Activated CD4-positive, alpha-beta T cell treated with anti-CD3 and anti-CD28 coated beads for 36 hours (primary cell): ENCODE measurements at places on chromosomes 5 and 9. TPM values are rescaled to one million over a fixed set of nuclear protein-coding genes. Genes with fewer than 3 reads are reported as not detected.

Gene PNPLA7
- 3.1 TPM for total RNA-seq

Gene C5orf63
- total RNA-seq = 12.0 TPM

Gene DNAH5
- not detected for total RNA-seq

GRCh38 chr5:141345327-141345726, 1.7 kb downstream of the PCDHGA3 start:
- no peak for DNase-seq
- H3K36me3 ChIP-seq = peaks cover 23% of the 10 kb centered on the region

GRCh38 chr5:112161392-112161748, 257.7 kb downstream of the EPB41L4A start:
- DNase-seq = no peak
- peak overlapping the region; percentile 92 for H3K27ac ChIP-seq
- H3K36me3 ChIP-seq = peaks cover 46% of the 10 kb centered on the region
- peak overlapping the region; percentile 91 for H3K4me3 ChIP-seq

DNA sequence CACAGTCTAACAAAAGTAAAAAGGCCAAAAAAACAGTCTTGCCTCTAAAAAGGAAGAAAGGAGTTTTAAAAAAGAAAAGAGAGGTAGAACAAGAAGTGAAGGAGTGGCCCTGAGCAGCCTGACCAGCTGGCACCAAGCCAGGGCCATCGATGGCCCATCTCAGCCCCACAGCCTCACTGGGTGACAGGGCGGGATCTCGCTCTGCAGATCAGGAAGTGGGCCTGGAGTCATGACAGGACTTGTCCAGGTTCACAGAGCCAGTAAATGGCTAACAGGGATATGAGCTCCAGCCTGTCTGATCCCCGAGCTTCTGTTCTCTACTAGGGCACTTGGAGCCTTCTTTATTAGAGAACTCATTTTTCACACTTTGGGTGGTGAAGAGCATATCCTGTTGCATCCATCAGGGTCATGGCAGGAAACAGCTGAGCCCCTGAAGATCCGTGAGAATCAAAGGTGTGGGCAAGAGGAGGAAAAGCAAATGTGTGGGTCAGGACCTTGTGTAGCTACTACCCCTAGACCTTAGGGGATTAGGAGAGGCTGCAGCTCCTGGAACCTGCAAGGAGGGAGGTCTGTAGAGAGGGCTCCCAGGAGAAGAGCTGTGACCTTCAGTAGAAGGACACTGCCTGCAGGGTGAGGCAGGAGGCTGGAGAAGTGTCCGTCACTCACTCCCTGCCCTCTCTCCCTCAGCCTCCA, 299.0 kb upstream of the MSX2 start:
- H3K4me3 ChIP-seq = no peak overlapping the region
- no peaks in the 10 kb centered on the region for H3K4me1 ChIP-seq
- no peak for DNase-seq
- no peaks in the 10 kb centered on the region for H3K36me3 ChIP-seq

GRCh38 chr5:95591490-95591901, 28.4 kb upstream of the GPR150 start:
- H3K36me3 ChIP-seq = peaks cover 7% of the 10 kb centered on the region
- H3K4me3 ChIP-seq = no peak overlapping the region
- H3K27ac ChIP-seq = peak overlapping the region; percentile 62
- no peaks in the 10 kb centered on the region for H3K27me3 ChIP-seq

DNA sequence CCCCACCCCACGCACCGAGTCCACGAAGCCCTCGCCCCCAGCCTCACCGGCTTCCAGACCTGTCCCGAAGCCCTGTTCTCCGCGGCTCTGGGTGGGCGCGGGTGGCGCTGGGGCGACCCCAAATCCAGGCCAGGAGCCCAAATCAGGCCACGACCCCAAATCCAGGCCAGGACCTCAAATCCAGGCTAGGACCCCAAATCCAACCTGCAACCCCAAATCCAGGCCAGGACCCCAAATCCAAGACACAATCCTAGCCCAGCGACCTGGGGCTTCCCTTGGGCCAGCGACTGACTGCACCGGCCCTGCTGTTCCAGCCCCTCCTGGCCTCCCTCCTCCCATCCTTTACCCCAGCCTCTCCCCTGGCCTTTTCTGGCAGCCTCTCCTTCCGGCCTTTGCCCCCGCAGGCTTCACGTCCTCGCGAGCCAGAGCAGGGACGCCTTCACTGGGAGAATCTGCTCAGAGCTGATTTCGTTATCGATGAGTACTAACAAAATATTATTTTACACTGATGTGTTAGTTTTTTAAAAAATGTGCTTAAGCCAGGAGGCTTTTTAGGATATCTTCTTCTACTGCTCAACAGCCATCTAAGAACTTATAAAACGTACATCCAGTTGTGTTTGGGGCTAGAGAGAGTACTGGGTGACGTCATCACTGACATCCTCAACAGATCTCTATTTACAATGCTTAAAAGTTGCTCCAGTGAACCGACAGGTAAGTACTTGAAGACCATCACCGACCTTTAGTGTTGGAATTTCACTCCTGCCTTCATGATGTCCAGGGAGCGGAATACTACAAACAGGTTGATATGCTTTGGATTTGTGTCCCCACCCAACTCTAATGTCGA, 34.7 kb downstream of the TRIP13 start:
- peaks cover 1% of the 10 kb centered on the region for H3K36me3 ChIP-seq
- peaks cover 25% of the 10 kb centered on the region for H3K27me3 ChIP-seq
- H3K4me3 ChIP-seq = no peak overlapping the region
- peaks cover 26% of the 10 kb centered on the region for H3K4me1 ChIP-seq

DNA sequence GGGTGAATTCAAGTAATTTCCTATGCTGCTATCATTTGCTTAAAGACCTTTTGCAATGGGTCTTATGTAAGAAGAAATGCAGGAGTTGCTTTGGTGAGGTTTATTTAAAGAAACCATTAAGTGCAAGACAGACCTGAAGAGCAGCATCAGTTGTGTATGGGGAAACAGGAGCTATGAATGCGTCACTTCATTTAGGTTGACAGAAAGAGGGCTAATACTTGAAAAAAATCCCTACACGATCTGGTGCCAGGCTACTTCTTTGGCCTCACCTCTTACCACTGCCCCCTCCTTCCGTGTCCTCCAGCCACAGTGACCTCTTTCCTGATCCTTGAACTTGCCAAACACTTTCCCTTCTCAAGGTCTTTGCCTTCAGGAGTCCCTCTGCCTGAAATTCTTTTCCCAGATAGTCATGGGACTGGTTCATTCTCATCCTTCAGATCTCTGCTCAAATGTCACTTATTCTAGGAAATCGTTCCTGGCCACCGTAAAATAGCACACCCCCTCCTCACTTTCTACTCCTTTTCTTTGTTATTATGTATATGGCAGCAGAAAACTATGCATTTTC, 1.4 kb upstream of the JAK2 start:
- H3K4me3 ChIP-seq = no peak overlapping the region
- peaks cover 64% of the 10 kb centered on the region for H3K4me1 ChIP-seq
- H3K27me3 ChIP-seq = no peaks in the 10 kb centered on the region

DNA sequence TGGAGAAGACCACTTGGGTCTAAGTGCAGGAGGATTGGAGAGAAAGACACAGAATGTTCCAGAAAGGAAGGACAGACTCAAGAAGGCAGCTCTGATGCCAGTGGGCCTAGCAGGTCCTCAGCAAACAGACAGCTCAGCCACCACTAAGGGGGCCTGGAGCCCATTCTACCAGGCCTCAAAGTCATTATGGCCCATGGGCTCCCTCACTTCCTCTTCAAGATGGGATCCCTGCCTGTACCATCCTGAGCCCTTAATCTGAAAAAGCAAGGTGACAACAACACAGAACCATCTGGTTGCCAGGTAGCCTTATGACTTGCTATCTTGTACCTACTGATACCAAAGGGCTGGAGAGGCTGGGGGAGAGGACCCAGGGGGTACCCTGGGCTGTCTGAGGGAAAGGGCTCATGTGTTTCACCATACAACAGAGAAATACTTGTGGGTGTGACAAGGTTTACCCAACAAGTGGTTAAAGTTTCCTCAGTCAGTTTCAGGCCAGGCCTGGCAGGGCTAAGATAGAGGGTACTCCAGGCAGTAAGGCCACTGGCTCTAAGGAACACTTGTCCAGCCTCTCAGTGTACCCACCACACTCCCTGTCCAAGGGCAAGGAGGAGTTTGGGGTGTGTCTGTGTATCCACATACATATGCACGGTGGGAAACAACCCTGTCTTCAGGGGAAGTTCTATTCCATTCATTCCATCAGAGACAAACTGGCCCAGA, 30.7 kb downstream of the TCF7 start:
- H3K27ac ChIP-seq = peak overlapping the region; percentile 80
- H3K27me3 ChIP-seq = no peaks in the 10 kb centered on the region
- peaks cover 69% of the 10 kb centered on the region for H3K36me3 ChIP-seq
- H3K4me3 ChIP-seq = no peak overlapping the region
- peaks cover 44% of the 10 kb centered on the region for H3K4me1 ChIP-seq

- no peak for DNase-seq
- peaks cover 27% of the 10 kb centered on the region for H3K27me3 ChIP-seq
- H3K4me3 ChIP-seq = no peak overlapping the region
- no peaks in the 10 kb centered on the region for H3K4me1 ChIP-seq
Observed at GRCh38 chr9:115596746-115597080, 478.8 kb upstream of the TNC start.

DNA sequence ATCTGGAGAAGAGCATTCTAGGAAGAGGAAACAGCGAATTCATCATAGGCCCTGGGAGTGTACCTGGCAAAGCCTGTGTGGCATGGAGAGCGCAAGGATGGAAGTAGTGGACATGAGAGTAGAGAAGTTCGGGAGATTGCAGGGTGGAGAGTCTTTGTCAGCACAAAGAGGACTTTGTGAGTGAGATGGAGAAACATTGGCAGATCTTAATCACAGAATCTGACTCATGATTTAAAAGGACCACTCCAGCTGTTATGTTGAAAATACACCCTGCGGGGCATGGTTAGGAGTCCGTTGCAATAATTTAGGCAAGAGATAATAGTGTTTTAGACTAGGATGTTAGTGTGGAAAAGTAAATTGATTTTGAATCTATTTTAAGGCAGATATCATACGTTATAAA, 116.9 kb downstream of the HACD4 start:
- no peaks in the 10 kb centered on the region for H3K27me3 ChIP-seq
- H3K36me3 ChIP-seq = peaks cover 26% of the 10 kb centered on the region
- no peak for DNase-seq
- no peak overlapping the region for H3K27ac ChIP-seq
- H3K4me3 ChIP-seq = no peak overlapping the region

DNA sequence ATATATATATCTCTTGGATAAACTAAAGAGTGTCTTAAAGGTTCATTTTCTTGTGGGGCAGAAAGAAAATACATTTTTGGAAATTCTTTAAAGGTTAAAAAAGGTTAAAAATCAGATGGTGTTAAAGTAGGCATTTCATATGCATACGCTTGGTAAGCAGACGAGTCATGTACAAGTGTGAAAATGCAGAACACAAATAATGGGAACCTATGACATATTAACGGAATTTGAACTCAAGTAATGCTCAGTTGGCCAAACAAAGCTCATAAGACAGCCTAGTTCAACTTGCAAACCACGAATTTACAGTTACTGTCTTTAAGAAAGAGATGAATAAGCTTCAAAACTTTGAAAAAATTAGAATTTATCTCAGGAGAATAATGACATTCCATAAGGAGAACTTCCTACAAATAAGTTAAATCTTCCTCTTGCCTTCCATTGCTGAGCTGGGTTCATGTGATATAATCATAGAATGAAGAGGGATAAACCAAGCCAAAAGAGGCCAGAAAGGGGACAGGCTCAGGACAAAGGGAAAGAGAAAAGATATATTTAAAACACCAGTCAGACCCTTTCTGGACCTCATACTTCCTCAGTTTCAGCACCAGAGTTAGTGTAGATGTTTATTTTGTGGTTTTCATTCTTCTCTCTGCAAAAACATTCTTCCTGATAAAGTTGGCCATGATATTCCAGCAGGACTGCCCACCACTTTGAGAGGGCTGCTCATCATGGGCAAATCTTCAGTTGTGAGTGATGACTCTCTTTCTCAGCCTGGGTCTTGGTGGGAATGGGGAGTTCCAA, 256.7 kb upstream of the CD180 start:
- no peak overlapping the region for H3K27ac ChIP-seq
- H3K4me3 ChIP-seq = no peak overlapping the region
- peaks cover 14% of the 10 kb centered on the region for H3K4me1 ChIP-seq
- no peak for DNase-seq
- H3K27me3 ChIP-seq = no peaks in the 10 kb centered on the region

GRCh38 chr5:56983593-56984361, 31.9 kb upstream of the MIER3 start:
- no peaks in the 10 kb centered on the region for H3K36me3 ChIP-seq
- H3K27ac ChIP-seq = no peak overlapping the region
- H3K4me1 ChIP-seq = peaks cover 11% of the 10 kb centered on the region

DNA sequence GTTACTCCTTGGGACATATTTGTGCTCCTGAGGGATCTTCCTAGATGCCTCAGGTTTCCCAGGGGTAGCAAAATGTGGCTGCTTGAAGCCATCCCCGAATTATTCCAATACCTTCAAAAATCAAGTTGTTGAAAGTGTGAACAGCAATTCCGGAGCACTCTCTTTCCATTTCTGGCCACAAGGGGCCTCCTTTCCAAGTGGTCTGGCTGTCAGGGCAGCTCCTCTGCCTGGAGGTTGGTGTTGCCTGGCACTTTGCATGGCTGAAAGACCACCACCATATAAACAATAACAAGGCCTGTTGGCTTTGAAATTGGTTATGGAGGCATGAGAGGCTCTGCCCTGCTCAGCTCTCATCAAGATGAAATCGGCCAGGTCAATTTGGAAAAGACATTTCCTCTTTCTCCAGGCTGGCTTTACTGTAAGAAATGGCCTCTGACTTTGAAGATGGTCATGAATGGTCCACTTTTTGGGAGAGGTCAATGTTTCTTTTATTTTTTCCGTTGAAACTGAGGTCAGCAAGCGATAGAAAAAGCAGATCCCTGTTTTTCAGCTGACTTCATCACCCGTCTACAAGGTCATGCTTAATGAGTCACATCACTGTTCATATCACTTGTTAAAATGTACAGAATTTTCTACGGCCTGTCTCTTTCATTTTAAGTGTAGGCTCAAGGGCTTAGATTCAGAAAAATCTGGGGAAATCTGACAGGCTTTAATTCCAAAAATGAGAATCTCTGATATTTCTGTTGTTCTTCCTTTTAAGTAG, 481.1 kb upstream of the ZNF608 start:
- no peaks in the 10 kb centered on the region for H3K27me3 ChIP-seq
- H3K27ac ChIP-seq = no peak overlapping the region
- DNase-seq = no peak
- H3K4me3 ChIP-seq = no peak overlapping the region

- H3K27me3 ChIP-seq = no peaks in the 10 kb centered on the region
- H3K27ac ChIP-seq = no peak overlapping the region
- no peak overlapping the region for H3K4me3 ChIP-seq
- no peaks in the 10 kb centered on the region for H3K36me3 ChIP-seq
Observed at GRCh38 chr9:108511307-108511706, 344.5 kb downstream of the ACTL7B start.

DNA sequence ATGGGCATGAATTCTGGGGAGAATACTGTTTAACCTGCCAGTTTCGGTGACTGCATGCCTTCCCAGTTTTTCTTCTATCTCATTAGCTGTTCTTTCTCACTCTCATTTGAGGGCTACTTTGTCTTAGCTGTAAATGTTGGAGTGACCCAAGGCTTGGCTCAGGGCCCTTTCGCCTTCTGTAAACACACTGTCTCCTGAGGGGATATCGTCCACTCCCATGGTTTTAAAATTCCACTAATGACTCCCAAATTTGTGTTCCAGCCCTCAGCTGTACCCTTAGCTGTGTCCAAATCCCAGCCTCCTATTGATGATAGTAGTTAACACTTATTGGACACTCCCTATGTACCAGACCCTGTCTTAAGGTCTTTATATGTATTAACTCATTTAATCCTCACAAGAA, 14.1 kb upstream of the RNF145 start:
- no peak overlapping the region for H3K4me3 ChIP-seq
- H3K27ac ChIP-seq = no peak overlapping the region
- no peaks in the 10 kb centered on the region for H3K27me3 ChIP-seq
- no peaks in the 10 kb centered on the region for H3K4me1 ChIP-seq
- DNase-seq = no peak
